Cardiac fibroblast (primary cell): ENCODE measurements at places on chromosomes 5 and 9.

DNA sequence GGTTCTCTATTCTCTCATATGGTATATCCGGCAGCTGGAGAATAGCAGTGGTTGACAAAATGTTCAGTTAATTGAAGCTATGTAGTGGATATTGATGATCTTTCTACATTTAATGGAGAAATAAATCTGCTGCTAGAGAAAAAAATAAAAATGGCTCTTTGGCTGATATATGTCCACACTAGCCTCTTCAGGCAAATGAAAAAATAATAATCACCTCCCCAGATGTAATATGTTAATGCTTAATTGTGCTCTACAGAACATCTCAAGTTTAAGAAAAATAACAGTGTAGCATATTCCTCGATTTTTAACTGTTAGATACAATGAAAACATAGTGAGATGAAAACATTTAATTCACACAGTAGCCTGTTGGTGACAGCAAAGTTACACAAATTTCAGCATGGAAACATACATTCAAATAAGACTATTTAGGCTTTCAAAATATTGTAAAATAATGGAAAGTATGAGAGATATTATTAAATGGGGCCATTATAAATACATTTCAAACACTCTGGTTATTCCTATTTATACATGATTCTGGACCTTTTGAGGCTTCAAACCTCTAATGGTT is 543.0 kb downstream of the MAT2B start:
- peak; percentile 67 for DNase-seq

- DNase-seq: no peak
Measured at GRCh38 chr5:122400938-122401337, 88.9 kb downstream of the SNCAIP start.

DNA sequence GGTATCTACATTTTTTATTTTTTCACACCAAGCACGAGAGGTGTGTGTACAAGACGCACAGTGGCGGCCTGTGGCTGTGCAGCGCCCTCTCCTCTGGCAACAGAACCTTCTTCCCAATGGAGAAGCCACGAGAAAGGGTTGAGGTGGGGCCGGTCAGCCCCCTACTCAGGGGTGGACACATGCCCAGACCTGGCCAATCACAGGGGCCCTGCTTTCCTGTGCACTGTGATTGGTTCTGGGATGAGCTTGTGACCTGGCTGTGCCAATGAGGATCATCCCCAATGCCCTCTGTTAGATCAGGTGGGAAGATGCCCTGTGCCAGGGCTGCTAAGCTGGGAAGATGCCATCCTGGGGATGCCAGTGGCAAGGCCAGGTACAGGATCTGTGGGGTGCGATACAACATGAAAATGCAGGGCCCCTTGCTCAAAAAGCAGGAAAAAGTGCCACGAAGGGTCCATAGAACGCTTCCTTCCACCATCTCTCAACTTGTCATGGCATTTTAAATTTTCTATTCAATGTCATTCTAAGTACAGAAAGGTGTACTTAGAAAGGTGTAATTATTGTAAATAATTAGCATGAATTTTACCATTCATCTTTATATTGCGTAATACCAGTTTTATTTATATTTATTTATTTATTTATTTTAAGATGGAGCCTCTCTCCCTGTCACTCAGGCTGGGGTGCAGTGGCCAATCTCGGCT is 15.4 kb downstream of the IER5L start:
- DNase-seq: no peak

- DNase-seq: peak; percentile 95
Measured at GRCh38 chr5:14449052-14449661, 132.4 kb upstream of the OTULINL start.

DNA sequence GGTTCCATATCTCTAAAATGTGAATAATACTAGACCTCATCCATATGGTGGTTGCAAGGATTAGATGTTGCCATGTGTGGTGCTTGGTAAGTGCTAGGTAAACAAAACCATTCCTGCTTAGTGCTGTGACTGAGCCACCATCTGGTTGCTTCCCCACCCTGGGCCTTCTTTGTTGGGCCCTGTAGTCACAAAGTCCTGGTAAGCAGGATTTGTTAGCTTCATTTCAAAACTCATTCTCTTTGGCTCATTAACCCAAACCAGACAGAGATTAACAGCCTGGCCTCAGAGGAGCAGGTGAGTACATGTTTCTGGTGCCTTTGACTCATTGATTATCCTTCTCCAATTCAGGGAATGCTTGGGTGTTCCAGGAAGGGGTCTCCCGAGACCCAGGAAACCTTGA is 240.2 kb downstream of the ARHGAP26 start:
- DNase-seq: no peak

DNA sequence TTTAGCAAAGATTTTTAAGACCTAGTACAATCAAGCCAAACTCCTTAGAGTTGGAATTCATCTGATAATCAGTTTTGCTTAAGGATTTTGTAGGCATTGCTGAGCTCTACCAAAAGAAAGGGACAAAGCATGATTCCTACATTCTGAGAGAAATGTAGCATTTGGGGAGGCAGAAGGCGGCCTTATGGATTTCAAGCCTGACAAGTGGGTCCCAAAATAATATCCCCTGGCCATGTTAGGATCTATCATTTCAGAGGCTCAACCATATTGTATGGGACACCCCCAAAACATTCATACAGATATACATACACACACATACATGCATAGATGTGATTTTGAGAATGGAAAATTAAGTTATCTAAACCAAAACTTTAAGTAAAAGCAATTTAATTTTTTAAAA is 257.8 kb upstream of the VLDLR start:
- no peak for DNase-seq

- no peak for DNase-seq
Measured at GRCh38 chr5:177594071-177594470, 2.1 kb downstream of the TMED9 start.

DNA sequence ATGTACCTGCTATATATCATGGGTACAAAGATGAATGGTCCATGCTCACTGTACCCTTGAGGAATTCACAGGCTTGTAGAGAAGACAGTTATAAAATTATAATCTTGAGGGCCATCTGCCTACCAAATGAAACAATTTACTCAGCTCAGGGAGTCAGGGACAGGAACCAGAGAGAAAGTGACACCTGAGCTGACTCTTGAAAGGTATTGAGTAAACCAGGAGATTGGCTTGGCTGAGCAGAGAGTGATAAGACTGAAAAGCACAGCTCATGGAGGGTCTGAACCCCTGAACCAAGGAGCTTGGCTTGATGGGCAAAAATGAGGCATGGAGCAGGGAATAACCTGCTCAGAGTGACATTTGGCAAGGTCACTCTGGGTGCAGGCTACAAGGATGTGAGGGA is 147.3 kb downstream of the FAM114A2 start:
- DNase-seq: no peak
